ENCODE measurements at places on chromosomes 12 and 14.

- DNase-seq: no peak
Measured at GRCh38 chr14:99062216-99062615, 209.8 kb downstream of the BCL11B start.

DNA sequence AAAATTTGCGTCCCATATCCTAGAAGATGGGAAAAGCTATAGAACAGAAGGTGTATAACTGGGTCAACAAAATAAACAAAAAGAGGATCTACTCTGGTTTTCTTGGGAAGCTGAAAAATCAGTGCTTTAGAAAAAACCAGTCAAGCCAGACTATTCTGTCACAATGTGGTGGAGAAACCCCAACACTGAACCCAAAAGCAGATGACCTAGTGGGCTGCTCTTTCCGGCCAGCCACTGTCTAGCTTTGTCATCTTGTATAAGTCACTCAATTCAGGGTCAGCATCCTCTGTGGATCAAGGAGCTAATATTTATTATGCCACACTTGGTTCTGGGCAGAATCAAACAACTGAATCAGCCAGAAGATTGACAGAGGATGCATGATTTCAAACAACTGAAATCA lies 26.6 kb upstream of the TMCC3 start:
- no peak for DNase-seq

- peak; percentile 52 for DNase-seq
Measured at GRCh38 chr12:118404876-118405521, 28.6 kb downstream of the SUDS3 start.

DNA sequence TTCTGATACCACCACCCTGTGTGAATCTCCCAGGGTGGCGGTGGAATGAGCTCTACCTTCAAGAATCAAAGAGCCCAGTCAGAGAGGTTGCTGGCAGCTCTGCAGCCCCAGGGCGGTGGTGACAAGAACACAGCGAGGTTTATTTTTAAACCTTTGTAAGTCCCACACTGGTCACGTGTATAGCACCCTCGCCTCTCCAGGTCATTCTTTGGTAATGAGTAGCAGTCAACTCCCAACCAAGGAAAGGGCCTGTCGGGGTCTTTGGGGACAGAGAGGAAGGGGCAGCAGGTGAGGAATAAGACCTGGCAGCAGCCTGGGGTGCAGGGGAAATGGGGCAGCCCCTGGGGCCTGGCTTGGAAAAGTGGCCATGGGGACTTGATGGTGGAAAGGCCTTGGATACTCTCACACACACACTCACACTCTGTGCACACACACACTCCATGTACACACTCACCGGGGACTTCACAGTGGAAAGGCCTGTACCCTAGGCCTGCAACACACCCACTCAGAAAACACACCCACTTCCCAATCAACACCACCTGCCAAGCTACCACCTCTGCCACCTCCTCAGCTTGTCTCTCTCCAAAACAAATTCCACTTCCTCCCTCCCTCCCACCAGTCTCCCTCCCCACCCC lies 178.6 kb downstream of the DPF3 start:
- DNase-seq: no peak

DNA sequence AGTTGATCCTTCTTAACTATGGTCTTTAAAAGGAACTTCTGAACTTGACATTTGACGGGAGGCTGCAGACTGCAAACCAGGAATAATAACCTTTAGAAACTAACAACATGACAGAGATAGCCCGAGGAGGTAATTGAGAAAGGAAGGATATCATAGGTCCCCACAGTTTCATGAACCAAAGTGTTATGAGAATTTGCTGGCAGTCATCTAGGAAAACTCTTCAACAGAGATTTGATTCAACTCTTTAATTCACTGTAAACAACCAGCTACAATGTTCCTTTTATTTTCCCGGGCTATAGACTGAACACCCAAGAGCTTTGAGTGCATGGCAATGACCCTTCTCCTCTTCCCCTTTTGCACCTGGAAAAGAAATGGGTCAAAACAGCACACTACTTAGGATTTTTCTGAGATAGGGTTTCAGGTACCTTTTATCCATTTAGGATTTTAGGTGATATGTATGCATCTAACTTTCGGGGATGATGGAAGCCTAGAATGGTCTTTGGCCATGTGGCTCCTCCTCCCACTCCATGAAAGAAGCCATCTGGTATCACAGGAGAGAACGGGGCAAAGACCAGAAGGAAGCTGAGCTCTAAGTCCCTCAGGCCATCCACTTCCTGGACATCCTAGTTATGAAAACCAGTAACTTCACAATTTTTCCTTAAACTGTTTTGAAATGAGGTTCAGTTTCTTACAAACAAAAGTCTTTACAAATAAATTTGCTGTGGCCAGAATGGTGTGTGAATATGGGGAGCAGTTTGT lies 23.0 kb downstream of the GLT8D2 start:
- DNase-seq: no peak

GRCh38 chr12:82757656-82758055 lies 71.0 kb downstream of the TMTC2 start:
- no peak for DNase-seq

- peak; percentile 56 for DNase-seq
Measured at GRCh38 chr14:69260861-69261564, 1.1 kb downstream of the GALNT16 start.

- DNase-seq: no peak
Measured at GRCh38 chr12:65168681-65169319, 583 bp upstream of the LEMD3 start.

DNA sequence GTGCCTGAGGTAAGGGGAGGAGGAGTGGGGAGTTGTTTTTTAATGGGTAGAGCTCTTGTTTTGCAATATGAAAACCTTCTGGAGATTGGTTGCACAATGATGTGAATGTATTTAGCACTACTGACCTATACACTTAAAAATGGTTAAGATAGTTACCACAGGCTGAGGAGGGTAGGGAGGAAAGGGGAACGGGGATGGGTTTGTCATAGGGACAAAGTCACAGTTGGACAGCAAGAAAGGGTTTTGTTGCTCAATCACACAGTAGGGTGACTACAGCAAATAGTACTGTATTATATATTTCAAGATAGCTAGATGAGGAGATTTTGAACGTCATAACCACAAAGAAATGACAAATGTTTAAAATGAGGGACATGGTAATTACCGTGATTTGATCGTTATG lies 1562.4 kb downstream of the AACS start:
- no peak for DNase-seq
